Kidney (tissue), 22 donors: ENCODE measurements at places on chromosomes 12 and 14. TPM values are rescaled to one million over a fixed set of nuclear protein-coding genes. Genes with fewer than 3 reads are reported as not detected.

DNA sequence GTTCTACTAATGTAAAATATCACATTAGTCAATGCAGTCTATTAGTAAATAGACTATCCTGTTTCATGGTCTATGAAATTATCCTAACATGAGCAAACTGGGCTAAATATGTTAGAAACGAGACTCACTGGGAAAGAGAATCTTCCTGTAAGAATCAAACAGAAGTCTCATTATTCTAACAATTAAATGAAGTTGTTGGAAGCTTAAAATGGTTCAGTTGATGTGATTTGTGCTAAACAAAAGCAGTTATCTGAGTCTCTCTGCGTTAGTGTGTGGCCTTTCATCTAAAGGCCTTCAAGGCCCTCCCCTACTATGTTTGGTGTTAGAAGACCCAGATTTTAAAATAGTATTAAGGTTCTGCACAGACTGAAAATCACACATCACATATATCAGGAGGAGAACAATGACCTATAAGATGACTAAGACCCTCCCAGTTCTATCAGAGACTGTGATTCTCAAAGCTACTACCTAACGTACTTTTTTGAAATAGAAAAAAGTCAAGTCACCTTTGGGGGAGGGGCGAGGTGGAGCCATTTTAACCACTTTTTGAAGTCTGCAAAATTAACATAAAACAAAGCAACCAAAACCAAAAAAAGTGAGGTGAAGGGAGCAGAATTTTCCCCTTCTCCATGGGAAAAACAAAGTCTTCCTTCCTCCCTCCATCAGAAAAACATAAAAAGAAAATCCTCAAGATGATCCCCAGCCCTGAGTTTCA, 82.3 kb downstream of the DENND5B start:
- DNase-seq, result no peak

- peak; percentile 41 for DNase-seq
Measured at GRCh38 chr12:88578276-88579160, 1.8 kb downstream of the KITLG start.

DNA sequence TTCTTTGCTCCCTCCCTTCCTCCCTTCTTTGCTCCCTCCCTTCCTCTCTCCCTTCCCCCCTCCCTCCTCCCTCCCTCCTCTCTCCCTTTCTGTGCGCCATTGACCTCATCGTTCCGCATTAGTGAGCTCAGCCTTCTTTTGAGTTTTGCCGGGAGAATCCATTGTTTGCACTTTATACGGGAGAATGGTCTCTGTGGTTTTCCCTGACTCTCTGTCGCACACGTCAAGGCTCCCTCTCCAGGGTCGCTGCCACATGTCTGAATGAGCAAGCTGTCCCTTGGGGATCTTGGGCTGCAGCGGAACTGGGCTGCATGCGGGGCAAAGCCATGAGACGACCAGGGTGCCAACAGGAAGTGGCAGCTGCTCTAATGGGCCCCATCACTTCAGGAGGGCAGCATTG, 118.5 kb downstream of the GLT1D1 start:
- DNase-seq, result peak; percentile 49

DNA sequence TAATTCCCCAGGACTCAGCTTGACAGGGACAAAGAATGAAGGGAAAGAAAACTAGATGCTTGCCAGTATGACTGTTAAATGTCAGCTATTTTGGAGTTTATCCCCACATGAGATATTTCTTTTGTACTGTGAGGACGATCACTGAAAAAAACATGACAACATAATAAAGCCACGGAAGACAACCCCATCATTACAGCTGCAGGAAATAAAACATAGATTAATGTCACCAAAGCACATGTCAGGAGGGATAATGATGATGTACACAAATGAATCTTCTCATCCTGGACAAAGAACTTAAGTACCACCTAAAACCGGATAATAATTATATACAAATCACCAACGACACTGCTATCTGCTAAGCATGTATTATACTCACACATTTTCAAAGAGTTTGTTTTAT, 84.6 kb upstream of the GRIP1 start:
- DNase-seq, result no peak

- no peak for DNase-seq
Measured at GRCh38 chr14:31084385-31084784, 58.2 kb upstream of the STRN3 start.

DNA sequence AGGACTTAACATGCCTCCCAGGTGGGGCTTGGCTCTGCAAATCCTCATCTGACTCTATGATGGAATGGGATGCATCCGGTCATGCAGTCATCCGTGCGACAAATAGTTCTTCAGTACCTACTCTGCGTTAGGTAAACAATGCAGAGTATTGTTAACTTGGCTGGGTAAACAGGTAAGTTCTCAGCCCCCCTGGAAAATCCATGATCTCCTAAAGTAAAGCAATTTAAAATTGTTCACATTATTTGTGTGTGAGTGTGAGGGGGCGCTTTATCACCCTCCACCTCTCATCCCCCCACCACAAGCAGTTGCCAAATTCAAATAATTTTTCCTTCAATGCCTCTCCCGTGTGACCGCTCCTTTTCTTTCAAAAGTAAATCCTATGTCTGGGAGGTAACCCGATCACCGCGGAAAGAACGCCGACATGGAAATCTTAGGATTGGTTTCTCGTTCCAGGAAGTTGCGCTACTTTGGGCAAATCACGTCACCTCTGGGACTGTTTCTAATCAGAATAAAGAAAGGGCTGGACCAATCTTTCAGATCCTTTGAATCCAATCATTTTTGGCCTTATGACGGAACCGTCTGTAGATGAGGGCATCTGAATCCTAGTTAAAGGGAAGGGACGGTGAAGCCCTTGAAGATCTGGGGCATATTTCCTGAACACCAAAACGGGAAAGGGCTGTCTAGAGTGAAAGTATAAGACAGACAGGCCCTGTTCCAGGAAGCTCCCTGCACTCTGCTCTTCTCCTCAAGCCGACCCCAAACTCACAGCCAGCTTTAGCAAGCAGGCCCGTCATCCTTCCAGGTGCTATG, 44.0 kb upstream of the SINHCAF start:
- DNase-seq, result peak; percentile 90

The ERG28 gene
- 34.8 TPM for polyA plus RNA-seq

DNA sequence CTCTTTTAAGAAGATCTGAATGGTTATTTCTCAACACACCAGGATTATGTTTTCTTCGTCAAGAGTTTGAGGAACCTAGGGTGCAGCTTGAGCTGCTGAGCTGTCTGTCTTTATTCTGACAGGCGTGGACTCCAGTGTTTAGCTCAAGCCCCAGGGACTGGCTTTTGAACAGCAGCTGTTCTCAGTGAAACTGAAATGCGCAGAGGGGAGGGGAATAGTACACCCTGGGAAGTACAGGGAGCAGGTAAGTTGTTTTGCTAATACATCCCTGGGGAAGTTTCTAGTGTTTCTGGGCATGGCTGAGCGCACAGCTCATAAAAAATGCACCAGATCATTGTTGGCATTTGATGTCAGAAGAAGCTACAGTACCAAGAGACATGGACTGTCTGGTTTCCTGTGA, 659.8 kb downstream of the DIO2 start:
- DNase-seq, result peak; percentile 32

GRCh38 chr12:124216966-124217365, 77.9 kb upstream of the RFLNA start:
- DNase-seq, result no peak

- DNase-seq, result no peak
Measured at GRCh38 chr12:21353487-21353886, 18.8 kb upstream of the SLCO1A2 start.

GRCh38 chr12:109925185-109925840, 25.2 kb downstream of the TCHP start:
- peak; percentile 81 for DNase-seq

GRCh38 chr12:34294671-34295365, 272.5 kb downstream of the ALG10 start:
- DNase-seq, result no peak

DNA sequence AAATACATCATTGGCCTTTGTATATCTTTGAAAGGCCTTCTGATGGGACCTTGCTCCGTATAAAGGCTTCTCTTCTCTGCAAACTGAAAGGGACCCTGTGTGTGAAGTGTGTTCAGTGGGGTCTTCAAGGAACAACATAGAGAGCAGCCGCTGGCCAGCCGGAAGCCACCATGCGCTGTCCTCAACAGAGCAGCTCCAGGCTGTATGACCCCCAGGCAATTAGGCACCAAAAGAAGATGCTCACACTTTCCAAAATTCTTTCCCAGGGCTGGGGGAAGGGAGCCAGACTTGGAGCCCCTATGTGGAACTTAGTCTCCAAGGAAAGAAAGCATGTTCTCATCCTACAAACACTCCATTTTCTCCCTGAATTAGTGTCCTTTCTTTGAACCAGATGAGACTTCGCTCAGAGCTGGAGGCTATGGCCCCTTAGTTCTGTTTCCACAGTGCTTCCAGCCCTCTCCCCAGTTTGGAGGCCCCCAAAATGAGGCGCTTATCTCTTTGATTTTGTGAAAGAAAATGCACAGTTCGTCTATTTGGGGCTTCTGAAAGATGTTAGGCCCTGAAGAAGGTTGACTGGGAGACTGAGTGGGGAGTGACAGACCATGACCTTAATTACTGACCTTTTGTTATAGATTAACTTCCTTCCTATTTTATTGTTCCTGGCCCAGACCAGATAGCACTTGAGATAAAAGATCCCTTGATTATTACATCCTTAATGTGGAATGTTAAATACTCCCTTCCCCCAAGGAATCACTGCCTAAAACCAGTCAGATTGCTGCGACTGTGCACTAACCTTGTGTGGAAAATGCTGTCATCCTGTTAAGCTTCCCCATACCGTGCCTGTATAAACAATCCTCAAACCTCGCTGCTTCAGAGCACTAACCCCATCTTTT, 128.3 kb upstream of the FGD4 start:
- no peak for DNase-seq

GRCh38 chr12:90546511-90546910, 408.5 kb downstream of the CCER1 start:
- no peak for DNase-seq
